Activated naive CD8-positive, alpha-beta T cell treated with anti-CD3 and anti-CD28 coated beads for 36 hours (primary cell): ENCODE measurements at places on chromosomes 3 and 15. TPM values are rescaled to one million over a fixed set of nuclear protein-coding genes. Genes with fewer than 3 reads are reported as not detected.
A peak's percentile ranks its signal among the peaks of the same experiment; 100 is the strongest.

GRCh38 chr15:77416148-77416455 is 3.8 kb downstream of the PEAK1 start:
- H3K4me1 ChIP-seq = peaks cover 26% of the 10 kb centered on the region
- no peak for DNase-seq
- no peaks in the 10 kb centered on the region for H3K27me3 ChIP-seq
- H3K36me3 ChIP-seq = peaks cover 5% of the 10 kb centered on the region

- DNase-seq = no peak
- H3K4me3 ChIP-seq = no peak overlapping the region
- H3K27ac ChIP-seq = no peak overlapping the region
- no peaks in the 10 kb centered on the region for H3K27me3 ChIP-seq
Observed at GRCh38 chr15:88908697-88909621, 4.2 kb downstream of the MFGE8 start.

GRCh38 chr3:55264919-55265318 is 222.2 kb downstream of the WNT5A start:
- no peak for DNase-seq
- H3K27ac ChIP-seq = no peak overlapping the region
- no peaks in the 10 kb centered on the region for H3K36me3 ChIP-seq

- no peak for DNase-seq
- H3K27ac ChIP-seq = no peak overlapping the region
- H3K36me3 ChIP-seq = no peaks in the 10 kb centered on the region
Observed at GRCh38 chr15:73383310-73384189, 14.8 kb upstream of the HCN4 start.

- H3K27me3 ChIP-seq = no peaks in the 10 kb centered on the region
- H3K36me3 ChIP-seq = peaks cover 18% of the 10 kb centered on the region
- no peak overlapping the region for H3K27ac ChIP-seq
- H3K4me1 ChIP-seq = peaks cover 11% of the 10 kb centered on the region
Observed at GRCh38 chr3:47005212-47006144, 26.0 kb downstream of the NBEAL2 start.

- peaks cover 48% of the 10 kb centered on the region for H3K36me3 ChIP-seq
- no peak overlapping the region for H3K27ac ChIP-seq
- no peak overlapping the region for H3K4me3 ChIP-seq
- H3K4me1 ChIP-seq = peaks cover 37% of the 10 kb centered on the region
- no peaks in the 10 kb centered on the region for H3K27me3 ChIP-seq
Observed at GRCh38 chr15:55235546-55236036, 38.9 kb upstream of the RSL24D1 start.

GRCh38 chr15:74950078-74950908 is 6.3 kb downstream of the RPP25 start:
- H3K4me3 ChIP-seq = no peak overlapping the region
- H3K36me3 ChIP-seq = no peaks in the 10 kb centered on the region
- peaks cover 5% of the 10 kb centered on the region for H3K27me3 ChIP-seq
- H3K27ac ChIP-seq = no peak overlapping the region
- peak; percentile 69 for DNase-seq

DNA sequence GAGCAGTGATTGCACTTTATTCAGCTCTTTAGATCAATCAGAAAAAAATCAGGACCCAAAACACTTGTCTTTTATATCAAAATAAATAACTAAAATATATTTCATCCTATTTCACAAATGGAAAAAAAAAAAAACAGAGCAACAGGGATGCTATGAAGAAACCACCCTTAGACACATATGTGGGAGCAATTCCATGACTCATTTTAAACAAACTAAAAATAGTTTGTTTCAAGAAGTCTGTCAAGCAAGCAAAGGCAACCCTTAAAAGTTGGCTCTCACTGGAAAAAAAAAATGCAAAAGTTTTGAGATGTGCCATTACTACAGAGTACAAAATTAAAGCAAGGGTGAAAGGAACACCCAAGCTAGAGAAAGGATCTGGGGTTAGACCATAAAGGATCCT is 5.7 kb downstream of the ATP13A3 start:
- no peaks in the 10 kb centered on the region for H3K27me3 ChIP-seq
- peak overlapping the region; percentile 68 for H3K27ac ChIP-seq
- DNase-seq = no peak
- H3K4me1 ChIP-seq = peaks cover 44% of the 10 kb centered on the region
- H3K36me3 ChIP-seq = peaks cover 38% of the 10 kb centered on the region
- peak overlapping the region; percentile 23 for H3K4me3 ChIP-seq

DNA sequence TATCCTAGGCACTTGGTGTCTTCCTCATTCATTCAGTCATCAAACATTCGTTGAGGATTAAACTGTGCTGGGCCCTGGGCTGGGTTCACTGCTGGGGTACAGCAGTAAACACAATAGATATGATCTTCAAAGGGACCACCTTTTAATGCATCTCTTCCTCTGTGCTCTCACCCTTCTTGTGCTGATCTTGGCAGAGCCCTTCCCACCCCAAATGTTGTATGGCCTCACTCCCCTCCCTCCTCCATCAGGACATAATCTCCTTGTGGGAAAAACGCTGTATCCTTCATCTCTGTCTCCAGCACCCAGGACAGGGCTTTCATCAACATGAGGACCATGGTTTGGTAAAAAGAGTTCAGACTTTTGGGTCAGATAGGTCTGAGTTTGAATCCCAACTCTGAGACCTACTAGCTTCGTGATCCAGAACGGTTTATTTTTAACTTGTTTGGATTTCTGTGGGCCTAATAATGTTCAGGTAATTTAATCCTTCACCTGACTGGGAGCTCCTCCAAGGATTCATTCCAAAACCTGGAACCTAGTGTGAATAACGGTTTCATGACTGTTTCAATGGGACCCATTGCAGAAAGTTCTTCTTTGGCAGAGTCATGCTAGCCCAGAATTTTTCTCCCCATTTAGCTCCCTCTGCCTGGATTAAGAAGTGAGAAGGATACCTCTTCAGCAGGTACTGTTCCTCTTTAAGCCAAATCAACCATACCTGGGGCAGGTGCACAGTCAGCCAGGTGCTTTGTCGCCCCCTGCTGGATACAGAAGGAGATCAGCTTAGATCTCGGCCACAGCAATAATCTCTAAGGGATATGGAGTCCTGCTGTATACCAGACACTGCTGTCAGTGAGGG is 5.2 kb upstream of the WNT7A start:
- H3K27ac ChIP-seq = no peak overlapping the region
- peaks cover 1% of the 10 kb centered on the region for H3K4me1 ChIP-seq
- no peaks in the 10 kb centered on the region for H3K36me3 ChIP-seq

- no peaks in the 10 kb centered on the region for H3K27me3 ChIP-seq
- H3K27ac ChIP-seq = no peak overlapping the region
- H3K36me3 ChIP-seq = peaks cover 43% of the 10 kb centered on the region
- no peak overlapping the region for H3K4me3 ChIP-seq
- DNase-seq = no peak
- H3K4me1 ChIP-seq = no peaks in the 10 kb centered on the region
Observed at GRCh38 chr3:8937064-8938020, 25.9 kb downstream of the RAD18 start.

- no peak for DNase-seq
- no peaks in the 10 kb centered on the region for H3K36me3 ChIP-seq
- peaks cover 9% of the 10 kb centered on the region for H3K27me3 ChIP-seq
Observed at GRCh38 chr15:69568173-69569009, 115.8 kb downstream of the RPLP1 start.

GRCh38 chr15:57263520-57263919 is 112.8 kb upstream of the CGNL1 start:
- peaks cover 16% of the 10 kb centered on the region for H3K36me3 ChIP-seq
- no peak overlapping the region for H3K27ac ChIP-seq
- no peak for DNase-seq
- no peaks in the 10 kb centered on the region for H3K4me1 ChIP-seq
- no peaks in the 10 kb centered on the region for H3K27me3 ChIP-seq
- H3K4me3 ChIP-seq = no peak overlapping the region

DNA sequence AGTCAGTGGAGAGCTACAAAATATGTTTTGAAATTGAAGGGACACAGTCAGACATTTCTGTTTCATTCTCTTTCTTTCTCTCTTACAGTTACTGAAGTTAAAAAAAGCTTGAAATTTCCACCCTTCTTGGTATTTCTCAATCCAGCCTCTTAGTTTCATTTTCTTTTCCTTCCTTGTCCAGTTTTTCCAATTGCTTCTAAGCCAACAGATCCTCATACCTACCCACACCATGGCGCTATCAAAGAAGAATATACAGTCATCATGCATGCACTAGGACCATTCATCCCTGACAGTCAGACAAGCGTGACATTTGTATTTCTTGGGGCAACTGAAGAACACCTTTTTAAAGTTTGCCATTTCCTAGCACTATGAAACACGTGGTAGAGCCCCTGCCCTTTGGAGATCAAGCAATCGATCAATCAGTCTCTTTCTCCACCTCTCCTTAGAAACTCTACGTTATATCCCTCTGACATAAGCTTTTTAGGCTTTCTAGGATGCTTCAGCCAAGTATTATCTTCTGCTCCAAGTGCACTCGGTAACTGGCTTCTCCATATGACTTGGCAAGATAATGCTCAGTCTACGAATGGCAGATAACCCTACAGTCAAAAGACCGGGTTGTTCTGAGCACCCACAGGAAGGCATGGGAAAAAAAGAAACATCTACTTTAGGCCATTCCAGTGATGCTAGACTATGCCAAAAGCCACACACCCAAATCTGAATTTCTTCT is 65.4 kb downstream of the FBN1 start:
- no peaks in the 10 kb centered on the region for H3K36me3 ChIP-seq
- no peak overlapping the region for H3K4me3 ChIP-seq
- no peaks in the 10 kb centered on the region for H3K4me1 ChIP-seq
- no peaks in the 10 kb centered on the region for H3K27me3 ChIP-seq
- no peak for DNase-seq

Gene GNAT1
- not detected for total RNA-seq

Gene YEATS2
- total RNA-seq = 45.1 TPM

Gene ALDH1A3
- total RNA-seq = not detected
